ENCODE measurements at places on chromosomes 7 and 10.

- DNase-seq, result no peak
Measured at GRCh38 chr10:93838278-93838677, 55.5 kb upstream of the SLC35G1 start.

GRCh38 chr7:70674571-70675010 lies 457.4 kb upstream of the GALNT17 start:
- DNase-seq, result no peak

DNA sequence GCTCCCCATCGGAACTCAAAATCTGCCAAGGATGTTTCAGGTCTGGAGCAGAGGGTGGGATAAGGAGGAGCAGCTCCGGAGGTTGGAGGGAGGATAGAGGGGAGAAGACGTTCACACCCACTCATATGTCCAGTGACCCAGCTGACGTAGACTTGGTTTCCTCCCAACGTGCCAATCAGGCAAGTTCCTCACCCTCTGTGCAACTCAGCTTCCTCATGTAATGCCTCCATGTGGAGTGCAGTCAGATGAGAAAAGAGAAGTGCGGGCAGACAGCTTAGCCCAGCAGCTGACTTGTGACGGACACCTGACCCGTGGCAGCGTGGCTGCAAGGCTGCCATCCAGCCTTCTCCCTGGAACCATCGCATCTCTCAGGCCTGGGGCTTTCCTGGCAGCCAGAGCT lies 86.8 kb downstream of the NPTX2 start:
- DNase-seq, result no peak

- DNase-seq, result no peak
Measured at GRCh38 chr7:14047709-14048399, 58.4 kb upstream of the ETV1 start.

DNA sequence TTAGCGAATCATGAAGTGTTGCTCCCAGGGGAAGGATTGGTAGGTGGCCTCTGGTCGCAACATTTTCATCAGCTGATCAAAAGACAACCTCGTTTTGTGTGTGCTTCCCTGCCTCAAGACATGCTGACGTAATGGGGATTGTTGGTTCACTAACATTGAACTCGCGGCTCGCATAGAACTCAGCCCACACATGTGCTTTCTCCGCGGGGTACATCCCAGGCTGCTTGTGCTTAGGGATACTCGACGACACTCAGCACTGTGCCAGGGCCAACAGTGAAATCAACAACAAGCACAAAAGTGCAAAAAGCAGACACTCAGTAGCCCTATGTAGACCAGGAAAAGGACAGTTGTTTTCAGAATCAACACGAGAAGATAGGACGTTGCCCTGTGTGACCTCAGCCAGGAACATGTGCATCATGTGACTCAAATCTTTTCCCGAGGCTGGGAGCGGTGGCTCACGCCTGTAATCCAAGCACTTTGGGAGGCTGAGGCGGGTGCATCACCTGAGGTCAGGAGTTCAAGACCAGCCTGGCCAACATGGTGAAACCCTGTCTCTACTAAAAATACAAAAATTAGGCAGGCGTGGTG lies 20.8 kb downstream of the WIPI2 start:
- DNase-seq, result no peak

DNA sequence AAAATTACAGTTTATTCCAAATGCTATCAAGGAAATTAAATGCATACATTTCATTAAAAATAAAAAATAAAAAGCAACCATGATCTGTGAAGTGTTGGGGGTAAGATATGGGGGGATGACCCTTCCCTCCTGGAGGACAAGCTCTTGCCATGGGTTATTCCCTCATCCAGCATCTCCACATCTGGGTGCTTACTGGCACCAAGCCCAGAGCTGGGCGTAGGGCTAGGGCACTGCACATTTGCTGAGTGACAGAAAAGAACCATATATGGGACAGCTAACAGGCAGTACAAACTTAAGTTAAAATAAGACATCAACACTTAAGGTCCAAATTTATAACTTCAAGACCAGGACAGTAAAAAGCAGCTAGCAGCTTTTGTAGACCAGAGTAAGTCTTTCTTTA lies 10.2 kb downstream of the CCDC6 start:
- DNase-seq, result no peak

DNA sequence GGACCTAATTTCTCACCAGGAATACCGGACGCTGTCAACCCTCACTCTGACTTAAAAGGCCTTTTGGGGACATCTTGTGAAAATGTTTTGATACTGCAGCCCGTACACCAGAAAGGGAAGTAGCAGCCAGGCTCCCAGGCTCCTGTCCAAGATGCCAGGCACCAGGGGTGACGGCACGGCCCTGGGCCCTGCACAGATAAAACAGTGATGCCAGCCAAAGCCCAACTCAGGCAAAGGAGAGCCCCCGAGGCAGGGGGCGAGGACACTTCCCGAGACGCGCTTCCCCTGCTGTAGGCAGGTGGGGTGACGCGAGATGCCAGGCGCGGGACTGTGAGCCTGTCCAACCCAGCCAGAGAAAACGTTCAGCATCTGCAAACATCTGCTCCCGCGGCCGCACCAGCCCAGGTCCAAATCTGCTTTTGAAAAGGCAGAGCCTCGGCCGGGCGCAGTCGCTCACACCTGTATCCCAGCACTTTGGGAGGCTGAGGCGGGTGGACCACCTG lies 15.7 kb downstream of the ZFAND2A start:
- no peak for DNase-seq

GRCh38 chr10:58414270-58415041 lies 29.2 kb downstream of the TFAM start:
- DNase-seq, result no peak

DNA sequence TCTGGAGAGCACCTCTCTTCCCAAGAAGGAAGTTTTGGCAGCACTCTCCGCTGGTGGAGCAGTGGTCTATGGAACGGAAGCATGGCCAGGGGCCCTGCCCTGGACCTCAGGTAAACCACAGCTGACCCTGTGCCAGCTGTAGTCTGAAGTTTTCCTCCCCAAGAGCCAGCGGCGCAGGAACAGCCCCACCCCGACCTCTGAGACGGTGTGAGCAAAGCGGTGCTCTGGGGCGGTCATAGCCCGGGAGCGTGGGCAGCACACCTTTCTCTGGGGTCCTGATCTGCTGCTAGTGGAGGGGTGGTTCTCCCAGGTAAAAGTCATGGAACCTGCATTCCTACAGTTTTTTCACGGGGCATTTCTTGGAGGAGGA lies 52.6 kb downstream of the TSPAN15 start:
- DNase-seq, result no peak

- no peak for DNase-seq
Measured at GRCh38 chr10:12631787-12632562, 282.6 kb downstream of the CAMK1D start.

DNA sequence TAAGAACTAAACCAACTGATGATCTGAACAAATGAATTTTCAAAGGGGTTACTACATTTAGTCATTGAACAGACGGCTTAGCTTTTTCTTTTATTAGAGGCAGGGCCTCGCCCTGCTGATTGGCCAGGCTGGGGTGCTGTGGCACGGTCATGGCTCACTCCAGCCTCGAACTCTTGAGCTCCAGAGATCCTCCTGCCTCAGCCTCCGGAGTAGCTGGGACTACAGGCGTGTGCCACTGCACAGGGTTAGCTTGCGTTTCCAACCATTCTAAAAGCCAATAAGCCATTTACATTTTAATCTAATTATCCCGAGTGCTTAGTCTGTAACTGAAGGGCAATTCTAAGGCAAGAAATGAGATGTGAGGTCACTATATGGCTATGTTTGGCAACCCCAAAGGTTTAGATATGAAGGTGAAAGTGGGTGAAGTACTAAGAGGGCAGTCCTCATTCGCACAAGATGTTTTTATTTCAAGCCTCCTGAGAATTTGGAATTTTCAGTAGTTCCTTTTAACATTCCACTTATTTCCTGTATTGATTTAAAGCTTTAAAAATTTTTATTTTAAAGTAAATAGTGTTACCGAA lies 1.6 kb upstream of the CDK13 start:
- DNase-seq, result no peak

GRCh38 chr10:112447620-112447928 lies 559 bp downstream of the VTI1A start:
- no peak for DNase-seq

DNA sequence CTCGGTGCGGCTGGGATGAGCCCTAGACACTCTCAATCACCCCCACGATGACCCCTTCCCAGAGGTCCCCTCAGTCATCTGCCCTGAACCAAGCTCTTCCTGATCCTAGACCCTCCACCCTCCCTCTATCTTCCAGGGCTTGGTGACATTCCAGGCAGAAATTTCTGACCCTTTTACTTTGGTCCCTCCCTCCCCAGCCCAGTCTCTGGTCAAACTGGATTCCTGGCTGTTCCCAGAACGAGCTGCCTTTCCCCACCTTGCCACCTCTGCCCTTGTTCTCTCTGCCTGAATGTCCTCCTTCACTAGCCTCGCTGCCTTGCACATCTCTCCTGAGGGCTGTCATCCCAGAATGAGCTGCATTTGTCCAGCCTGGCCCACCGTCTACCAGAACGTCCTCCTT lies 1.3 kb upstream of the CLDN4 start:
- no peak for DNase-seq

DNA sequence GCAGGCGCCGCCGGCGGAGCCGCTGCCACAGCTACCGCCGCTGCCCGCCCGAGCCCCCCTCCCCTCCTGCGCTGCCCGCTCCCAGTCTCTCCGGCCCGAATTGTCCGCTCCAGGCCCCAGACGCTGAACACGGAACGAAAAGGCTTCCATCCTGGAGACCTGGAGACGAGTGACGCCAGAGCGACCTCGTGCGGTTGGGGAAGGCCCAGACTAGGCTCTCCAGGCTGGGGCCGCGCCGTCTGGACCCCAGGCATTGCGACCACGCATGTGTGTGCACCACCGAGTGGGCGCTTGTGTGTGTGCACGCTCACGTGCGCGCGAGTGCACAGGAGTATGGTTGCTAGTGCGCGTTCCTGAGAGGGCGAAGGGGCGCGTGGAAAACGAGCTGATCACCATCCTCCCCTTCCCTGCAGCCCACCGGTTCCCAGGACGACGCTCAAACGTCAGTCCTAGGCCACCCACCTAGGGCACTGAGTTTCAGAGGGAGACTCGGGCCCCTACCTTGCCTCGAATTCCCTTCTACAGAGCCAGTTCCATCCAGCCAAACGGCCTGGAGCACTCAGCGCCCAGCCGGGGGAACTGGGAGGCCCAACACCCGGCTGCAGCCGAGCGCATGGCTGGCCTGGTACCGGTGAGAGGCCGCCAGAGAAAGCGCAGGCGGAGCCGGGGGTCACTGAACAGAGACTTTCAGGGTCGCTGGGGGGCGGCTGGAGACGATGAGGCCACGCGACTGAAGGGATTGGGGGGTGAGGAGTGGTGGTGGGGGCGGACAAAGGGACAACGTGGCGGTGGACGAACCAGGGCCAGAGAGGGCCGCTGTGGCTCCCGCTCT lies 11.6 kb downstream of the LBX1 start:
- no peak for DNase-seq

DNA sequence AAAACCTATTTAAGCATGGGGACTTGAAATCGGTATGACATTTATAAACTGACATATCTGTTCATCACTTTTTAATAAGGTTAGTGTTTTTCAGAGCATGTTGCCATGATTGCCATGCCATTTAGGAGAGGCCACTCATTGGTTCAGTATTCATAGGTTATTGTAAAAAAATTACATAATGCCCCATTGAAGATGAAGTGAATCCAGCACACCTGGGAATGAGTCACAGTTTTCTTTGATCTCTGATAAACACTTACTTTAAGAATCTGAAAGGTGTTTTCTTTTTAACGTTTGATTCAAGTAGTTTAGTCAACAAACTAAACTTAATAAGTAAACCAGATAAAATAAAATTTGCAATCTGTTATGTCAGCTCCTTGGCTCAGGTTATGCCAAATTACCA lies 278.3 kb downstream of the ARL4A start:
- DNase-seq, result no peak

GRCh38 chr7:41628901-41629300 lies 74.0 kb downstream of the INHBA start:
- DNase-seq, result no peak

DNA sequence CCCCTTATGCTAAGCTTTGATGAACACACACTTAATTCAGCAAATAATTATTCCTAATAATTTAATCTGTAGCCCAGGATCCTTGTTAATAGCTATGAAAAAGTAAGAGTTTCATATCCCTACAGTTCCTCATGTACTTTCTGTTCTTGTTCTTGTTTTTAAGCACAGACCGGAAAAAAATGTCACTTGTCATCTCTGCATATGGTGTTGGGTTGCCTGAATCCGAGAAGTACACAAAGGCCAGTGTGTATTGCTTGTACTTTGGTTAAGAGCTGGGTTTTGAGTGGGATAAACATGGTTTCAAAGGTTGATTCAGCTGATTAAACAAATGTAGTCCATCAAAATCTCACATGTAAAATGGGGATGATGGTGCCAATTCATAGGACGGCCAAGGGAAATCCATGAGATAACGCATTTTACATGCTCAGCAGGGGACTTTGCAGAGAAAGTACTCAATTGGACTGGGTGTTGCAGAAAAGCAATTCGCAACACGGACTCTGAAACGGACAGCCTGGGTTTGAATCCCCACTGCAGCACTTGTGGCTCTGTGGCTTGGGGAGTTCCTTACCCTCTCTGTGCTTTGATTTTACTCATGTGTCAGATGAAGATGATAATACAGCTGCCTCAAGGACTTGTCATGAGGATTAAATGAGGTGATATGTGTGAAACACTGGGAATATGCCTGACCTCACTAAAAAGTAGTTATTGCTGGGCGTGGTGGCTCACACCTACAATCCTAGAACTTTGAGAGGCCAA lies 71.7 kb downstream of the MAP3K8 start:
- no peak for DNase-seq

DNA sequence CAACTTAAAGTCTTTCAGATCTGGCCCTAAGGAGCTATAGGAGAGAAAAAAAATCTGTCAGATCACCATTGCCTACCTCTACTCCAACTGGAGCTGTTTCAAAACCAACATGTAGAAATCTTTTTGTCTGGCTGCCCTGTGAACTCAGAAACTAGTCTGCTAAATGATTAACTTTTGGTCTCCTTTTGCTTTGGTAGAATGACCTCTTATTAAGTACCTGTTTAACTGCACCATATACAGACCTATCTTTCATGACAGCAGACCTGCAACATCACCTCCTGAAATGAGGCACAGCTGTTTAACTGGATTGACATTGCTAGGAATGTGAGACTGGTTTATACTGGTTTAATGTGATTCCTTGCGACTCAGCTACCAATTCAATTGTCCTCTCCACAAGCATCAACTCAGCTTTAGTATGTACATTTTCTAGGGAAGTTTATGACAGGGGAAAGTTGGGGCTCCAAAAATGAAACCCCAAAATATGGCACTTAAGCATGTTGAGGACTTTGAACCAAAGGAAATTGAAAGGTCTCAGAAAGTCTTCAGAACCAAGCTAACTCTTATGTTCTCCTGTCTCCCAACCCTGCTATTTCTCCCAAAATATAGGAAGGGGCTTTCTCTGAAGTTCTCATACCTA lies 1.8 kb downstream of the CYP3A43 start:
- no peak for DNase-seq

All from stimulated activated CD8-positive, alpha-beta memory T cell treated with anti-CD3 and anti-CD28 coated beads, Interleukin-4, amount 100 ng/mL, for 1 hour (primary cell).